Kidney glomerular epithelial cell (primary cell): ENCODE measurements at places on chromosomes 1 and 21.
A peak's percentile ranks its signal among the peaks of the same experiment; 100 is the strongest.

DNA sequence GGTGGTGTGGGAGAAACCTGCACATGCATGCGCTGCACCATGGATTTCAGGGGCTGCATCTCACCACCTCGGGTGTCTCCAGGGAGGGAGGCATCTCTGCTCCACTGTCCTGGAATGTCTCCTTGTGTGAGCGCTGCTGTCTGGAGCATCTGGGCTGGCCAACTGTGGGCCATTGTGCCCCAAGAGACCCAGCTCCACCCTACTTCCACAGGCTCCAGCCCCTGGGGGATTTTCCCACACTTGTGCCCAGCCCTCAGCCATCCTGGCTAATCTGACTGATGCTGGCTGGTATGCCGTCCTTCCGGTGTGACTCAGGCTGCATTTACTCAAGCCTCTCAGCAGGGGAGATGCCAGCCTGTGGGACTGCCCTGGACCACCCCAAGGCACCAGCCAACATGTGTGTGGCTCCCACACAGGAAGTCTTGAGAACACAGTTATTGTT, 62.0 kb downstream of the TRIM11 start:
- peak; percentile 4 for DNase-seq

DNA sequence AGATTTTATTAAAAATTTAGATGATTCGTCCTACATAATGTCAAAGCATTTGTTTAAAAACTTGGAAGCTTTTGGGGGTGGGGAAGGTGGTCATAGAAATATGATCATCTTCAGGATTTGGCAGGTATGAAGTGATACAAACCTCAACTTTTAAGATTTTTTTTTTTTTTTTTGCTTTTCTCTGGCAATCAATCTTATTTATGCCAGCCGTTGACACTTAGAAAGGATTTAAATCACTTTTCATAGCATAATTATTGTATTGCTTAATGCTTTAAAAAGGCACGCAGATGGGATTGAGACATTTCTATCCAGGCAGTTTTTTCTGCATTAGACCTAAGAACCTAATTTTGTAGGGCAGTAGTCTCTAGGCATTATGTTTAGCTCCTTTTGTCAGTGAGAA, 19.7 kb downstream of the MRPS6 start:
- DNase-seq = no peak

- peak; percentile 92 for DNase-seq
These were observed 2.1 kb upstream of the S100A2 start for GRCh38 chr1:153567621-153568366.

- no peak for DNase-seq
These were observed 256.9 kb downstream of the GPATCH2 start for GRCh38 chr1:217373761-217374701.

GRCh38 chr1:42732126-42732680, 7.8 kb downstream of the CLDN19 start:
- no peak for DNase-seq

DNA sequence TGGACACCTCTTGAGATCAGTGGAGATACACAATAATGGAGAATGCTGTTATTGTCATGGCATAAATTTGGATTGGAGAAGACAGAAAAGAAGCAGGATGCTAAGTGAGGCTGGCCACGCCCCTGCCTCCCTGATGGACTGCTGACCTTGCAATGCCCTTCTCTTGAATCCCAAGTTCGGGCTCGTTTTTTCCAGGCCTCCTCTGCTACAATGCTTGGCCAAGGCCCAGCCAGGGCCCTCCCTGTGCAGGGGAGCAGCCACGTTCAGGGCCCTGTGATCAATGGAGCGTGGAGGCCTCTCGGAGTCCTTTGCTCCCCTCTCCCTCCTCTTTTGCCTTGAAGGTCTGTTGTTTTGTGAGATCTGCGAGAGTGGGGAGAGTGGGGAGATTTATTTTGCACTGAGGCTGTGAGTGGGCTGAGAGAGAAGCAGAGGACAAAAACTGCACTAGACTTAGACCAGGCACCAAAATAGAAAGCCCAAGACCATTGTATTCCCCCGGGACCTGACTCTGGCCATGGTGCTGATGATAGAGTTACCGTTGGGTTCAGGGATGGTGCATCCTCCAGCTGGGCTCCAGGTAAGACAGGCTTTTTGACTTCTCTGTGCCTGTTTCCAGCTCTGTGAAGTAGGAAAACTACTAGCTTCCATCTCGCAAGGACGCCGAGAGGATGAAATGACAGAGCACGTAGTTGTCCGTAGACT, 268.6 kb downstream of the KAZN start:
- DNase-seq = no peak

DNA sequence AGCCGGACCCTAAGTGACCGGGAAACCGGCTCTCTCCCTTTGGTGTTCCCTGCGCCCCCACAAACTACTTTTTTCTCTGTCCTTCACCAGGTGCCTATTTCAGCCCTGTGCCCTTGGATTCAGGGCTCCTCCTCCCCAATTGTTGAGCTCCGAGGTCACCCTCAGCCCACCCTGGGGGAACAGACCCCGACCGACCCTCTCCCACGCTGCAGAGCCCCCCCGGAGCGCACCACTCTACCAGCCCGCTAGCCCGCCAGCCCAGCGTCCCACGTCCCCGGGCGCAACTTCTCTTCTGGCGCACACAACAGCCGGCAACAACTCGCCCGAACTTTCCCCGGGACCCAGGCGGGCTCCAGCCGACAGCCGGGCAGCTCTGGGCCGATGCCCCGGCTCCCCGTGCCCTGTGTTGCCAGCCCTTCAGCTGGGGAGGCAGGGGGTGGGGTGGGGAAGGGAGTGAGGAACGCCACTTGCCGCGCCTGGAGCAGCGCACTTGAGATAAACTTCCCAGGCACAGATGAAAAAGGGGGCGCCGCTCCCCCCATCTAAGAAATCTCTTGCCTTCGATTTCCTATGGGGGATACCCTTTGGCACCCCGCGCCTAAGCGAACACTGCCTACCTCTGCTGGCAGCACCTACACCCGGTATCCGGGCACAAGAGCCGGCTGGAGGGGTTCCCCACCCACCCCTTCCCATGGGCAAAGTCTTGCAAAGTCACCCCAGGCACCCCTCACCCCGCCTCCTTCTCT, 997 bp downstream of the CASZ1 start:
- DNase-seq = peak; percentile 3

GRCh38 chr1:159088546-159089183, 12.1 kb upstream of the AIM2 start:
- no peak for DNase-seq

GRCh38 chr21:20603236-20603635, 395.0 kb upstream of the NCAM2 start:
- no peak for DNase-seq

GRCh38 chr1:10513199-10513598, 38.4 kb downstream of the PEX14 start:
- no peak for DNase-seq

DNA sequence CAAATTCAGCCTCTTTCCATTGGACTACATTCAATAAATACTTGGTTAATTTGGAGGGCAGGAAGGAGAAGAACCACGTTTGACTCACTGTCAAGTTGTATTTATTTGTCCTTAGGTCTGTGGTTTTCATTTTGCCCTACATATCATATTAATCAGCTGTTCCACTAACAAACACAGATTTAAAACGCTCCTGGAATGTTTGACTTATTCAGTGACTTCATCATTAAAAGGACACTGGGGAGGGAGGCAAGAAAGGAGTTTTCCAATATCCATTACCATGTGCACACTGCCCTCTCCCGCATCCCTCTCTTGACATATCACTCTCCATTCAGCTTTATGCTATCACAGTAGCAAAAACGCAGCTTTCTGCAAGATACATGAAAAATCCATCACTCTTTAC, 98.2 kb upstream of the C1orf87 start:
- peak; percentile 18 for DNase-seq

DNA sequence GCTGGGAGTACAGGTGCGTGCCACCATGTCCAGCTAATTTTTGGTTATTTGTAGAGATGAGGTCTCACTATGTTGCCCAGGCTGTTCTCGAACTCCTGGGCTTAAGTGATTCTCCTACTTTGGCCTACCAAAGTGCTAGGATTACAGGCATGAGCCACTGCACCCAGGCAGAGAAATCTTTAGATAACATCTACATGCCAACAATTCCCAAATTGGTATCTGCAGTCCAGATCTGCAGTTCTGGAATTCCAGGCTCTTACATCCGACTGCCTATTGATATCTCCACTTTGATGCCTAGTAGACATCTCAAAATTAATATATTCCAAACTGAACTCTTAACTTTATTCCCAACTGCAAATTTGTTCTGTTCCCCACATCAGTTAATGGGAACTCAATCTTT, 23.3 kb downstream of the INAVA start:
- no peak for DNase-seq

DNA sequence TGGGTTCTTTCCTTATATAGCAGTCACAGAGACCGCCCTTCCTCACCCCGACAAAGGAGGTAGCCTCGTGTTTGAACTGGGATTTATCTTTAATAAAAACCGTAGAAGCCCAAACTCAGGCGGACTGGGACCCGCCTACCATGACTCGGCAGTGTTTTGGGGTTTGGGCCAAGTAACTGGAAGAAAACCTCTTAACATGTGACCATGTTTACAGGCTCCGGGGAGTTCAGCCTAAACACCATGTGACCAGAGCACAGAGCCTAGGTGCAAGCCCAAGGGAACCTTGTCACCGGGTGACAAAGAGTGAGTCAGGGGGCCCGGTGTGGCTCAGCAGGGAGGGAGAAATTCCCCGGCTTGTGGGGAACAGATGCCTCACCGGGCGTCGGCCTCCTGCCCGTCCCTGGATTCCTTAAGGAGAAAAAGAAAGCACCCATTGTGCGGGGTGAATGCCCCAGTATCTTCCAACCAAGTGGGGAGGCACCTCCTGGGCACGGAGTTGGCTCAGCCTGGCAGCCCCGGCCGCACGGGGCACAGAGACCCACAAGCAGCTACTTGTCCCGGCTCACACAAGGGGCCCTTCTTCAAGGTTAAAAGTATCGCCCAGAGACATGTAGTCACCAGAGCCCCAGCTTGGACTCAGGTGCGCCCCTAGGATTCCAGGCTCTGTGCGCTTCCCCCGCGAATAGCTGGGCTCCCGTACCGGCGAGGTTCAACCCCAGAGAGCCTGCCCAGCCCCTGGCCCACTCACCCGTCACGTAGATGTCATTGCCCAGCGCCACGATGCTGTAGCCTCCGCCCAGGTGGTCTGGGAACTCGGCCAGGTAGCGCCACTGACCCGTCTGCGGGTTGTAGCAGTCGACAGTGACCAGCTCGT, 1.4 kb downstream of the KLHL21 start:
- peak; percentile 74 for DNase-seq

DNA sequence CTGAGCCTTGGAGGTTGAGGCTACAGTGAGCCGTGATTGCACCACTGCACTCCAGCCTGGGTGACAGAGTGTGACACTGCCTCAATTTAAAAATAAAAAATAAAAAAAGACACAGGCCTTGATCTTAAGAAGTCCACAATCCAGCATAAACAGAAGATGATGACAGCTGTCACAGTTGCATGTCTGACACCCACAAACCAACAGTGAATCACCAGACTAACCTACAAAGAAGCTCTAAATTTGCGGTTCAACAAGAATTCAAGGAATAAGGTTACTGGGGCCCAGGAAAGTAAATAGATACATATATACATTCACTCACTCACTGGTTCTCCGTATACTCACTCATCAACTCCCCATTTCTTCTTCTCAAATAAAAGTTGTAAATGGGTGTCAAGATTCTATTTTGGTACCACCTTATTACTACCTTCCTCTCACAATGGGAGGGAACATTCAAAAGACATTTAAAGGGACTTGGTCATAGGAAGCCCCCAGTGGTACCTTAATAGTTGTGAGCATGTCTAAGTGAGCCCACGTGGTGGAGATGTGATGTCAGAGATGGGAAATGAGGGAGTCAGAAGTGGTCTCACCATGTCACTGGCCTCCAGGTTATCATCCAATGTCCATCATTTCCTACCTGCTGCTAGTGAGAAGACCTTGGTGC, 66.9 kb upstream of the PRDX6 start:
- no peak for DNase-seq

- DNase-seq = peak; percentile 9
These were observed 125.5 kb downstream of the NTPCR start for GRCh38 chr1:233075915-233076295.

DNA sequence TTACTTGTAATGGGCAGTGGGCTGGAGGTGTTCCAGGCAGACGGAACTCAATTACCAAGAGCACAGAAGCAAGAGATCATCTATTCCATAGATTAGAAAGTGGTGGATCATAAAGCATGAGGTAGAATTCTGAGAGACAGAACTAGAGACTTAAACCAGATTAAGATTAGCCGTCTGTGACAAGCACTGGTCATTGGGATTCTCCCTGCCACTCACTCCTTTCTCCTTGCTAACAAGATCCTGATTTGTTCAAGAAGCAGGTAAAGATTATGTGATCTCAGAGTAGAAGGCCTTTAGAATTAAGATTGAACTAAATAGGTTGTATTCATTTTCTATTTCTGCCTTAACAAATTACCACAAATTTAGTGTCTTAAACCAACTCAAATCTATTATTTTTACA, 1.5 kb upstream of the HSPA13 start:
- no peak for DNase-seq

GRCh38 chr1:211613108-211613947, 34.4 kb upstream of the SLC30A1 start:
- DNase-seq = peak; percentile 32

- DNase-seq = no peak
These were observed 200.7 kb upstream of the GRIK3 start for GRCh38 chr1:37234941-37235418.

DNA sequence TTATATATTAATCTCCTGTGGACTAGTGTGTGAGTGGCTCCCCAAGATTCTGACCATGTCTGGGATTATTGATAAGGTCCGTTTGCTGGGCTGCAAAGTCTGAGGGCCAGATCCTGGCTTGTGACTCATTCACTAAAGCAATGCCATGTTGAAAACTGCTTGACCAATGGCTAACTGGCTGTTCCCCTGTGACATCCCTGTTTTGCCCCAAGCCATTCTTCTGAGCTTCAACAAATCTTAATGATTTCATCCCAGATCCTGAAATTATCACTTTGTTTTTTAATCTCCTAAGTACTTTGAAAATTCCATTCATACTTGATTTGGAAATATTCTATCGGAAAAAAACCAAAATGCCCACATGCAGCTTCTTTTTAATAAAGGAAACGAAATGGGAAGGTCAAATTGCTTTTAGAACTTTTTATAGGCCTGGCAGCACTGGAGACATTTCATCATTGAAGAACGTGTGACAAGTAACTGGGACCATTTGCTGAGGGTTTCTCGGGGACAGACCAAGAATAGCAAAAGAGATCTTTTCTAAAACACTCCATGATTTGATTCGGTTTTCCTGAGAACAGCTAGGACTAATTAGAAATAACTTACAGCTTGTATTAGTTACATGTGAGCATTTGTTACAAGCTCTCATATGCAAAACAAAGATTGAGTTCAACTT, 121.3 kb downstream of the TGFB2 start:
- no peak for DNase-seq

- no peak for DNase-seq
These were observed 58.0 kb downstream of the DDX20 start for GRCh38 chr1:111813440-111814304.
